Neuronal stem cell (in vitro differentiated cells): ENCODE measurements at places on chromosomes 1 and 21.

DNA sequence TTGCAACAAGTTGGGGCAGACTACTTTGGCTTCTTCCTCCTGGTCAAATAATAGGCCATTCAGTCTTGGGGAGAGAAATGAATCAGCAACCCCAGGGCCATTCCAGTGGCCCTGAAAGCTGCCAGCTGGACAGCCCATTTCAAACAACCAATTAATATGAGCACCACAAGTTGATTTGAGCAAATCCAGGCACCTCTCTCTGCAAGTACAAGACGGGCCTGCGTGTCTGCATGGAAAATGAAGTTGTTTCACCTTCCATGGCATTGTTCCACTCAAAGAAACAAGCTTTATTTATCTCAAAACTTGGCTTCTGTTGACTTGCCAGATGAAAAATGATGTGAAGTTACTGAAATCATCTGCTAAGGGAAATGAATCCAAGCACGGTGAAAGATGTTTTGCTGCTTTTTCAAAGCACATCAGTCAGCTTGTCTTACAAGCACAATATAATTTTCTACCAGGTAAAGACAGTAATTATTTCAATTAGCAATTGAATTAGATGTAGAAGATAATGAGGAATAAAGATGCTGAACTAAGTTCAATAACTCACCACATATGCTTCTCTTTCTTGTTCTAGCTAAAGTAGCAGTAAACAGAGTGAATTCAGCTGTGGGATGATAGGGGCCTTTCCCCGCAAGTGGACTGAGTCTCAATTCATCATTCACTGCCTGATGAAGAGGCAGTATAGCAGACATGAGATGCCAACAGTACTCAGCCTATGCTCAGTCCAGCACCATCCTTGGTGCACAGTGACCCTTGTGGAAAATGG, 95.2 kb upstream of the SSX2IP start:
- no peak for DNase-seq

GRCh38 chr21:14480411-14481031, 65.6 kb downstream of the SAMSN1 start:
- no peak for DNase-seq

GRCh38 chr1:165842671-165843129, 15.3 kb downstream of the UCK2 start:
- no peak for DNase-seq

DNA sequence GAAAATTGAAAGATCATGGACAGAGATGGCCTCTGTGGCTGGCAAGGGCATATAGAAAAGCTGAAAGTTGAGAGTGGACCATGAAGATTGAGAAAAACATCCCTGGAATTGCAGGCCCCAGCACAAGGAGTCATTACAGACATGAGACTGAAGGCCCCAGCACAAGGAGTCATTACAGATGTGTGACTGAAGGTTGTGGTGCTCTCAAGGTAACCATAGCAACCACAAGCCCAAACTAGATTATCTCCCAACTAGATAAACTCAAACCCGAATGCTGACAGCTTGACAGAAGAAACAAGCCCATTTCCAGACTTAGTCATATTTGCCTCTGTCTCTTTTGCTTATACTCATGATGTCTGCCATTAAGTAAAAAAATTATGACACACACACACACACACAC, 1252.1 kb upstream of the ADGRL4 start:
- no peak for DNase-seq

GRCh38 chr1:68188060-68188538, 44.2 kb downstream of the WLS start:
- no peak for DNase-seq

- no peak for DNase-seq
Measured at GRCh38 chr1:231601824-231602672, 24.5 kb upstream of the DISC1 start.

- no peak for DNase-seq
Measured at GRCh38 chr1:22133931-22134324, 9.0 kb downstream of the WNT4 start.

GRCh38 chr1:34342334-34342733, 165.6 kb downstream of the C1orf94 start:
- DNase-seq = no peak

DNA sequence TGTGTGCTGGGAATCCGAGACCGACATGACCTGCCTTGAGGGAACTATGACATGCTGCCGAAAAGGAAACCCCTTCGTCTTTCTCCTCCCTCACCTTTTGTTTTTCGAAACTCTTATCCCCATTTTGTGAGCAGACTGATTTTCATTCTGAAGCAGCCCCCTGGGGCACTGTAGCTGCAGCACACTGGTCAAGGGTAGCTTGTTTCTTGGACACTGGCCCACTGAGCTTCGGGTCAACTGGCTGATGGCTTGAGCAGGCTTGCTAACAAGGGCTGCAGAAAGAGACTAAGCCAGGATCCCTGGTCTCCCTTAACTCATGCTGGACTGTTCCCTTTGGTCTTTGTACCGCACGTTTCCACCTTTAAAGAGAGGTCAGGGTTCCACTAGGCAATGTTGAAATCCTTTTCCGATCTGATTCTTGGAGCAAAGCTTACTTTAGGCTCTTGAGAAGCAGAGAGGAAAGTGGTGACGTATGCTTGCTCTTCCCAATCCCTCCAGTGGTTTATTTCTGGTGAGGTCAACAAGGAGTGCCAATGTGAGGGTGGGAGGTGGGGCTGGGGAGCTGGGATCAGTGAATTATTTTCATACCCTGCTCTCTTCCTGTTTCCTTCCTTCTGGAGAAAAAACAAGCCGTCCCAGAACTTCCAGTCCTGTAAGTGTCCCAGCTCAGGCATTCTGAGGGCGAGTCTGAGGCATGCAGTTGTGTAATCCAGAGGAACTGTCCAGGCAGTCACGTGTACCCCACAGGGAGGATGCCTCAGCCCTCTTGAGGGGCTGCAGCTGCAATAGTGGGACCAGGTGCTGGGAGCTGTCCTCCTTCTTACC, 7.6 kb downstream of the CYP4B1 start:
- no peak for DNase-seq

DNA sequence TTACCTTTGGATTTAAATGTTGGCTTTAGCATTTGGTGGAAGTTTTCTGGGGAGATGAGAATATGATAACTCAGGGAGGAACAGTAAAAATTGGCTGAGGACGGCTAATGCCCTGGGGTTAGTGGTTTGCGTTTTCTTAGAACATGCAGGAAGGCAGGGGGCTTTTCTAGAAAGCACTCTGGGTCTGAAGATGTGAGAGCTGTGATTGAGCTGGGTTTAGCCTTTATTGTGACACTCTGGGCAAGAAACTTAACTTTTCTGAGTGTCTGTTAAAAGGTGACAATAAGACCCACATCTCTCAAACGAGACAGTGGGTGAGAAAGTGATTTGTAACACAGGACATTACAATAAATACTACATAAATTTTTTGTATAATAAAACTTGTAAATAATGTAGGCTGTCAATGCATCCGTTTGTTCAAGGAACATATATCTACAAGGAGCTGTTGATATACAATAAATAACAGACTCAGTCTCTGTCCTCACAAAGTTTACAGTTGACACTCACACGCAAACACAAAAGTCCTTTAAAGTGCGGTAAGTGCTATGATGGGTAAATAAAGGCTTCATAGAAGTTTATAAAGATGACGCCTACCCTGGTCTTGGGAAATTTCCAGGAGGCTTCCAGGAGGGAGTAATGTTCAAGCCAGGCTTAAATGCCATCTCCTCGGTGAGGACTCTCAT, 49.5 kb upstream of the MRPS6 start:
- DNase-seq = no peak

- no peak for DNase-seq
Measured at GRCh38 chr1:178330153-178330552, 166.6 kb downstream of the CLEC20A start.

DNA sequence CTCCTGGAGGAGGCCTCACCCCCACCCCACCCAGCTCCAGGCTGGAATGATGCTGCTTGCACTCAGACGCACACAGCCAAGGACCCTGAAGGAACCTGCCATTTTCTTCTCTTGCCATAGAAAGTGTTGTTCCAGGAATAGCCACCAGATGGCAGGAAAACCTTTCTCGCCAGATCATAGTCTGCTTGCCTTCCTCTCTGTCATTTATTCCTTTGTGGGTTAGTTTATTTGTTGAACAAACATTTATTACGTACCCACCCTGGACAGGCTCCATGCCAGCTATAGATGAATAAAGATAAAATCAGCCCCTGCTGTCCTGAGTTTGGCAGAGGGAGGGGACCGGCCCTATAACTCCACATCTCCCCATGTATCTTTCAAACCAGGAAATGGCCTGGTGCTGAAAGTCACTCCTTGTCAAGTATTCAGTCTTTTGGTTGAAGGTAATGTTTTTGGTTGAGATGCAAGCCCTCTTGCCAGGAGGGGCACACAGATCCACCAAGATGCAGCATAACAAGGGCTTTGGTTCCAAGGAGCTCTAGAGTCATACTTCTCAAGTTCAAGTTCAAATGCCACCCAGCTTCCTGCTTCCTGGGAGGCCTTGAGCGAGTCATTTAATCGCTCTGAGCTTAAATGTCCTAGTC, 7.0 kb upstream of the KCNC4 start:
- DNase-seq = peak; percentile 76

DNA sequence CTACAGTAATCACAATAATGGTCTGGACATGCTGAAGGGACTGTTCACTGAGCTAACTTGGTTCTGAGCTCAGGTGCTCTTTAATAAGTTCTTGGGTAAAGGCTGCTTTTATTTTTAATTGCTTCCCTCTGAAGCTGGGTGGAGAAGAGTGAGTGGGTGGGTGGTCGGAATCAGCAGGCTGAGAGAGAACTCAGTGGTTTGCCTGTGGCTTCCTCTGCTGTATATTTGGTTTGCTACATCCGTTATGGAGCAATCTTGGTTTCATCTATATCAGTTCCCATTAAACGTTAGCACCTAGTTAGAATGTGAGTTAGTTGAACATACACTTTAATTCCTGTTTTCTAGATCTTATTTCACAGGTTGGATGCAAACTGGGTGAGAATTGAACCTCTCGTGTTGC, 23.3 kb downstream of the CNIH4 start:
- no peak for DNase-seq
